EH (cell line): ENCODE measurements at places on chromosomes 4 and X.

DNA sequence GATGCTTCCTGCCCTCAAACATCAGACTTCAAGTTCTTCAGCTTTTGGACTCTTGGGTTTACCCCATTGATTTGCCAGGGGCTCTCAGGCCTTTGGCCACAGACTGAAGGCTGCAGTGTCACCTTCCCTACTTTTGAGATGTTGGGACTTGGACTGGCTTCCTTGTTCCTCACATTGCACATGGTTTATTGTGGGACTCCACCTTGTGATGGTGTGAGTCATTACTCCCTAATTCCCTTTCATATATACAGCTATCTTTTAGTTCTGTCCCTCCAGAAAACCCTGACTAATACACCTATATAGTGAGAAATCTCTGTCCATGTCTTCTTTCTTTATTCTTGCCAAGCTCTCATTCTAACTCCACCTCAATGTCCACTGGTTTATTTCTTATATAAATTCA is 736.9 kb upstream of the HS3ST1 start:
- DNase-seq = no peak

DNA sequence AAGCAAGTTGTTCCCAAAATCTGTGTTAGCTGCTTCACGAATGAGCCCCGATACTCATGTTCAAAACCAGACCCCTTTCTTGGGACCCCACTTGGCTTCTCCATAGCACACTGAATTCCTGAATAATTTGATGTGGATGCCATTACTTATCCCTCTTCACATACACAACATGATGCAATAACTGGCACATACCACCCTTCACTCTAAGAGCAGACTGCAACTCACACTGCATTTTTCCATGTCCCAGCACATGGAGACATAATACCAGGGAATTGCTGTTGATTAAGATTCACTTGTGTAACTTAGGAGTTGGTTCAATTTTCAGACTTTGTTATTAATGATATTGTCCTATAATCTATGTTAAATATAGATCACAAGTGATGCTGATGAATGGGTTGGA is 213.4 kb downstream of the MAML3 start:
- DNase-seq = peak; percentile 19

- no peak for DNase-seq
Measured at GRCh38 chr4:124768596-124769365, 56.2 kb upstream of the ANKRD50 start.

GRCh38 chr4:3747581-3747904 is 18.6 kb upstream of the ADRA2C start:
- DNase-seq = no peak

DNA sequence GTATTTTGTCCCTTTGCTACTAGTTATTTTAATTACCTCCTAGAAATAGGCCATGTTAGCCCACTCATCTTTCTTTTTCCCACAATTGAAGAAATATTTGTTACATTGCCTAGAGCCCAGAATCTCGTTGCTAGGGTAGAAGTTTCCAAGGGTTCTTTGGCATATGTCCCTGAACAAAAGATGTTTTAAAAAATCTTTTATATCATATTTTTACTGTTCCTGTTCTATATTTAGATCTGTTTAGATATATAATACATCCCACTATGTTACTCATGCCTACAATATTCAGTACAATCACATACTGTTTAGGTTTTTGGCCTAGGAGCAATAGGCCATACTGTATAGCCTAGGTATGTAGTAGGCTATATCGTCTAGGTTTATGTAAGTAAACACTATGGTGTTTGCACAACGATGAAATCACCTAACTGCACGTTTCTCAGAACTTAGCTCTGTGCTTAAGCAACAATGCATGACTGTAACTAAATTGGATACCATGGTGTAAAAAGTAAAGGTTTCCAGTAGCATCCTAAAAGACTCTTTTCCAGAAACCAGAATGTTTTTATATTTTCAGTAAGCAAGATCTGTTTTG is 236.0 kb upstream of the SLIT2 start:
- DNase-seq = no peak

- DNase-seq = no peak
Measured at GRCh38 chr4:154578919-154579318, 11.6 kb downstream of the FGA start.

- DNase-seq = peak; percentile 34
Measured at GRCh38 chr4:2217726-2218125, 24.2 kb downstream of the HAUS3 start.

- DNase-seq = no peak
Measured at GRCh38 chr4:177640864-177641263, 198.6 kb upstream of the AGA start.

- DNase-seq = peak; percentile 98
Measured at GRCh38 chr4:83855044-83855443, 319.1 kb downstream of the GPAT3 start.

- peak; percentile 99 for DNase-seq
Measured at GRCh38 chr4:54082168-54082567, 17.8 kb upstream of the CHIC2 start.

GRCh38 chr4:176902710-176903323 is 110.1 kb upstream of the VEGFC start:
- DNase-seq = peak; percentile 96

DNA sequence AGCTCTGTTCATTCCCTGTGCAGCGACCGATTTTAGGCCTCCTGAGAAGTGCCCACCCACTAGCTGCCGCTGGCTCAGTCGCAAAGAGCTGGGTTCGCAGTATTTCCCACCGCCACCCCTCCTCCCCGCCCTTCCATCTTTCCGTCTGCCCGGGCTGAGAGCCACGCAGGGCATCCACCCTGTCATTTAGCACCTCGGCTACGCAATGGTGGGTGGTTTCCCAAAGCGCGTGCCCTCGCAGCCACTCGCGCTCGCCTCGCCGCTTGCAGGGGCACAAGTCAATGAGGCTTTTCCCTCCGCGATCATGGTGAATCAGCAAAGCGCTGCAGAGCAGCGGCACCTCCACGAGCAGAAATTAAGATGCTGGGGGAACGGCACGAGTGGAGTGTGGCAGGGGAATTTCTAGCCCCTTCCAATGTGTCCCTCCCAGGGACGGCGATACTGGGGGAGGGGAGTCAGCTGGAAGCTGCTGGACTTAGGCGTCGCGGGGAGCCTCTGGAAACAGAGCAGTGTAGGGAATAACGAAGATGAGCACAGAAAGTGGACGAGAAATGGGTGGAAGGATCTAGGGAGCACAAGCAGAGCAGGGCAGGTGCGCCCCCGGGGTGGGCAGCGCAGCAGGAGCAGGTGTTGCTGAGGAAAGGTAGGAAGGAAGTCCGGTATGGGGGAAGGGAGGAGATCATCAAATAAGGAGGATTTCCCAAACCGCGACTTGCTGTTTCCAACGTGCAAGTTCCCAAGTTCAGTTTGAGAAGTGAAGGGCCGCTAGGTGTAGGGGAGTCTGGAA is 2.4 kb upstream of the PTCHD1 start:
- no peak for DNase-seq

DNA sequence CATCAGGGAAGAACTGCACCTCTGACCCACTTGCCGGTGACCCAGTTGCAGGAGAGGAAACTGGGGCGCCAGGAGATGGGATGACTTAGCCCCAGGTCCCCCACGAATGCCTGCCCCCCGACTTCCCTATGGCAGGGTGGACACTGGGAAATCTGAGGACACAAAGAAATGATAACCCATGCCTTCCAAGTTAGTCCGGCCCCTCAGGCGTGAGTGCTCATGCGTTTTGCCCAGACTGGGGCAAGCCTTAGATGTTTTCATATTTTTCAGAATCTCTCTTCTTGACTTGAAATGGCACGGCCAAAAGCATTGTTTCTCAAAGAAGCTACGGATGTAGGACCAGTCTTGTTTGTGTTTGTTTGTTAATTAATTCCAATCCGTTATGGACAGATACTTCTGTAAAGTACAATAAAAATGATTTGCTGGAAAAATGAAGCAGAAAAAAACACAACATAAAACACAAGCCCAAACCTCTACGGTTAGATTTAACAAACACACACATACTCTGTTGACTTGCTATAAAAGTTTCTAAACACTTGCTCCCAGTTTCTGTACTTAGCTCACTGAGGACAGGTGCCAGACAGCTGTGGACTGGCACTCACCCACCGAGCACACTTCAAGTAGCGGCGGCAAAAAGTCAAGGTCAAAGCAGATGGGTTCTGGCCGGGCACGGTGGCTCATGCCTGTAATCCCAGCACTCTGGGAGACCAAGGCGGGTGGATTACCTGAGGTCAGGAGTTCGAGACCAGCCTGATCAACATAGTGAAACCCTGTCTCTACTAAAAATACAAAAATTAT is 341.5 kb downstream of the BCOR start:
- DNase-seq = no peak

GRCh38 chrX:149803458-149804062 is 21.8 kb downstream of the MAGEA9 start:
- DNase-seq = no peak

GRCh38 chr4:178347111-178347510 is 904.9 kb upstream of the AGA start:
- DNase-seq = no peak

GRCh38 chr4:166622425-166622977 is 611.8 kb downstream of the SPOCK3 start:
- DNase-seq = peak; percentile 1

GRCh38 chr4:3531879-3532750 is at the start of gene LRPAP1:
Gene LRPAP1 (minus strand): TSS chr4:3532422. CDS start chr4:3532412, 10 bp downstream.
- peak; percentile 89 for DNase-seq

DNA sequence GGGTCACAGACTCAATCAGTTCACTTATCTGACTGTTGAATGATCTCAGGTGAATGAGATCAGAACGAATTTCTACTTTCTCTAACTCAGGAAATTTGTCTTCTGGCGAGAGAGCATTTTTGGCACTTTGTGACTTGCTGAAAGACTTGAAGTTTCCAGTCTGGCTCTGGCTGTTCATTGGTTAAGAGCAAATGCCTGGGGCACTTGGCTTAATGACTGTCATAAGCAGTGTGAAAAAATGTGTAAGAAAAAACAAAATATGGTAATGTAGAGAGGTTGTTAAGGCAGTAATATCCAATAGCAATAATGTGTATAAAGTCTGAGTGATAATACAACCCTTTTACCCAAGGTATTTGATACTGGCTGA is 71.3 kb upstream of the PGRMC2 start:
- peak; percentile 27 for DNase-seq

- no peak for DNase-seq
Measured at GRCh38 chr4:11801466-11802446, 373.1 kb upstream of the HS3ST1 start.

DNA sequence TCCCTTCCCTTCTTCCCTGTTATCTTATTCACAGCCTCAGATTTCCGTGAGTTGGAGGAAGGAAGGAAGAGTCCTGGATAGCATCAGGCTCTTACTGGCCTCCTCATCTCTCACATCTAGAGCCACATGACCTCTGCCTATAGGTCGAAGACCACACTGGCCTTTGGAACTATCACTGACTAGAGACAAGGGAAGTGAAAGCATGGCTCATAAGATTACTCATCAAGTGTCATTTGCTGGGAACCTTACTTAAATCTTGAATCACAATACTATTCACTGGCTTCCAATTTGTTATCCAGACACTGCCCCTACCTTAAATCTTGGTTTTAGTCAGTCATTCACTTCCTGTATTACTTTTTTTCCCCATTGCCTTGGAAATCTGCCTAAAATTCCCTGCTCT is 61.6 kb upstream of the MTMR8 start:
- DNase-seq = no peak

- peak; percentile 42 for DNase-seq
Measured at GRCh38 chr4:120682981-120683380, 239.5 kb downstream of the PRDM5 start.

- no peak for DNase-seq
Measured at GRCh38 chr4:21692241-21692640, 256.3 kb downstream of the KCNIP4 start.

DNA sequence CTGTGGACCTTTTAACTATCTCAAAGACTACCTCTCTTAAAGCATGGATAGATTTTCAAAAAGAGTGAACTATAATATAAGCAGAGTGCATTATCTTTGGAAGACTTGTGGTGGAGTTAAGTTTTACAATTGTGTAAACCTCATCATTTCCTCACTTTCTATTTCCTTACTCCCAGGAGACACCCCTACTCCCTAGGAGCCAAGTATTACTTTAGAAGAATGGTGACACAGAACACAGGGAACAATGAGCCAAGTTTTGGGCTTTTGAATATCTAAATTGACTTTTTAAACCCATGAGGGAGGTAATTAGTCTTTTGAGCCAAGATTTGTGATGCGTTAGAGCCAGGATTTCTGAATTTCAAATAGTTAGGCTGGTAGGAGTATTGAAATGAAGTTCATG is 78.9 kb upstream of the UNC5C start:
- DNase-seq = no peak

DNA sequence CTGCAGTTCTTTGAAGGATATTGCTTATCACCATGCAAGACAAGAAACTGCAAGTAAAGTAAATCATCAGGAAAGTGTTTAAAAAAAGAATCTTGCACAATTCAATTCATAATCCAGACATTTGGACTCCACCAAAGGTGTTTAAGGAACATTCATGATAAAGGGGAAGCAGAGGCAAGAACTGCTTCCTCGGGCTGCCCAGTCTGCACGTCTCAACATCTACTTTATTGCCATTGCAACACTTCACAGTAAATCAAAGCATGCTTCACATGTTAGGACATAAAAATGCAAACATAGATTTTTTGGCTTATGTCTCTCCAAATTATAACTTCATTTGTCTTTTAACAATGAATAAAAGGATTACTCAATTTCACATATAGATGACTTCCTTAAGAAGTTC is 42.5 kb downstream of the MID1 start:
- no peak for DNase-seq

GRCh38 chr4:1329408-1330371 is 17.3 kb upstream of the UVSSA start:
- DNase-seq = no peak

DNA sequence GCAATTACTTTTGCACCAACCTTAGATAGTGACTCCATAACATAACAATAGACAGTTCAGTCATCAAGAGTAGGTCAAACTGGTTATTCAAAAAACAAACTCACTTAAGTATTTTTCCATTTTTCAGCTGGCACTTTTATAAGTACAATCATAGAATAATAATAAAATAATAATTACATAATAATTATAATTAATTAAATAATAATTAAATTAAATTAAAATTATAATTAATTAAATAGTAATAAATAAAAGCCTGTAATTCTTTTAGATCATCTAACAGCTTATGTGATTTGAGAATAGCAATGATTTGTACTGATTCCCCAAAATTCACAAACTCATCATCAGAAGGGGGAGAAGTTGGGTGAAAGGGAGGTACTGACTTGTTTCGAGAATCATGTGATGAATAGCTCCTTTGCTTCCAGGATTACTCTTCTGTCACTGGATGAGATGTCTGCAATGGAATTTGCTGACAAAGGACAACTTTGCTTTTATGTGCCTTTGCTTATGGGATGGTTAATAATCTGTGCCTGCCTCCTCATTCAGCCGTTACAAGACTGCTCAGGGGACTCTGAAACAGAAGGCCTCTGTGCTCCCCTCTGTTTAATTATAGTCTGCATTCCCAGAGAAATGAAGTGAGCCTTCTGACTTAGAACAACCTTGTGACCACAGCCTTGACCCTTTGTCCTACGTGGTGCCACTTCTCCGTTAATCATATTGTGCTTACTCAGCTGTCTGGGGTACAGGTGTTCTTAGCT is 104.8 kb upstream of the ENPEP start:
- DNase-seq = no peak

GRCh38 chr4:95761871-95762270 is 78.0 kb upstream of the PDHA2 start:
- no peak for DNase-seq

GRCh38 chrX:93695981-93696380 is 22.0 kb downstream of the FAM133A start:
- DNase-seq = no peak
